ENCODE measurements at places on chromosomes 1 and 21.

DNA sequence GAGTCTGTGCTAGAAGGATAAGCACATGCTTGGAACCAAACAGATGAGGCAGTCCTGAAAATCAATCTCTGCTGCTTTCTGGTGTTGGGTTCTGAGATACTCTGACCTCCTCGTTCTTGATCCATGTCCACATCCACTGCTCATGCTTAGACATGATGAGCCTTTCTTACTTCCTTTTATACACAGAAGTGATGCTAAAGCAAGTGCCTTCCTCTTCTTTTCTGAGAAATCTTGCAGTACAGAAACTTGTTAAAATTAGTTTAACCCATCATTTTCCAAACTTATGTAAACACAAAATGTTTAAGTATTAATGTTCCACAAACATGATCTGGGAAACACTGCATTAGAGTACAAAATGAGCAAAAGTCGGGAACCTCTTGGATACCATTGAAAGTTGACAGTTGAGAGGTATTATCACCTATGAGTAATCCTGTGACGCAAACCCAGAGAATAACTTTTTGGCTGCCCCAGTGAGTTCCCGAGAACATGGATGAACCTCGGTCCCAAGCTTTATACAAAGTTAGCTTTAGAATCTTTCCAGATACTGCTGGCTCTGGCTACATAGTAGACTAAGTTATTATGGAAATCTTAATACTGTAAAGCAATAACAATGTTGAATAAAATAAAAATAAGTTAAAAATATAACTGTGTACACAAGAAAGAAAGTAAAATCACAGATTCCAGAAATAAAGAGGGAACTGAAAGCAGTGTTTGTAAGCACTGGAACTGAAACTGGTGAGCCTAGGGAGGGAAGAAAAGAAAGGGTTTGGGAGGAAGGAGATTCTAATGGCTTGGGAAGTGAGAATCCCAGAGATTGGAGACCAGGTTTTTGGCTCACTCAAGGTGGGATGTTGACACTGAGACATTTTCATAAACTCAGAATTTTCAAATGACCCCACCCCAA is 429.3 kb upstream of the RUNX1 start:
- no peak for DNase-seq

DNA sequence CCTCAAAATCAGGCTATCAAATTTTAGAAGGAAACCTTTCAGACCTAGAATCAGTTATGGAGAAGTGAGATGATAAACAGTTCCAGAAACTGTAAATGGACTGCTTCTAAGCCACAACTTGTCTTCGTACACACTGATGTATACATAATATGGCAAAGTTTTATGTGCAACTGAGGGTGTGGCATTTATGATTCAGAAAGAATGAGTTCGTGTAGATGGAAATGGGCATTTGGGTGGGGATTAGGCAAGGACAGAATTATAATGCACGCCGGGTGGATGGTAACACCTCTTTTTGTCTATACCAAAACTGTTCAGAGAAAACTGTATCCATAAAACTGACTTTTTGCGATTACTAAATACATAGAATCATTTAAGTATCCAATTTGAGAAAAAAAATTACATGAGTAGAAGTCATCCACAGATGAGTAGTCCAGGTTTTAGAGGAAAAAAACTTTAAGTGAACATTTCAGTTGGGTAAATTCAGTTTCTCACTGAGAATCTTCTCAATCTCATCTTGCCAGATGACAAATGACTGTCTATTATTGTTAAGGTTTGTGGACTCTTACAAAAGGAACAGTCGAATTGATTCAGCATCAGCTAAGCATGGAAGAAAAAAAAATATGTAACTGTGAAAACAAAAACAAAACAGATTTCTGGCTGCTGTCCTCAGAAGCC is 22.5 kb downstream of the ERRFI1 start:
- DNase-seq = no peak

DNA sequence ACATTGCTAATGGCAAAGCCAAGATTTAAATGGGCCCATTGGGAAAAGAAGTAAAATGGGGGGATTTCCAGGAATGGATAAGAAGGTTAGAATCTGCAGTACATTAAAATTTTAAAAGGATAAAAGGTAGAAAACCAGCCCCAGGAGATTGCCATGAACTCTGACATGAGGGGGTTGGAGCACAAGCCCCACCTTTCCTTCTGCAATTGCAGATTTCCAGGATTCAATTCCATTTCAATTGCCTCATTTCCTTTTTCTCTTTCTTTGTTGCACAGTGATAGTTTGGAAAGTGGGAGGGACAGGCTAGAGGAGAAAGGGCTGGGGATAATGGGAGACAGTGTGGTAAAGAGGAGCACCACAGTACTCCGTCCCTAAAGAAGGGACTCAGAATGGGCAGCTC is 238.5 kb upstream of the RAB4A start:
- DNase-seq = no peak

DNA sequence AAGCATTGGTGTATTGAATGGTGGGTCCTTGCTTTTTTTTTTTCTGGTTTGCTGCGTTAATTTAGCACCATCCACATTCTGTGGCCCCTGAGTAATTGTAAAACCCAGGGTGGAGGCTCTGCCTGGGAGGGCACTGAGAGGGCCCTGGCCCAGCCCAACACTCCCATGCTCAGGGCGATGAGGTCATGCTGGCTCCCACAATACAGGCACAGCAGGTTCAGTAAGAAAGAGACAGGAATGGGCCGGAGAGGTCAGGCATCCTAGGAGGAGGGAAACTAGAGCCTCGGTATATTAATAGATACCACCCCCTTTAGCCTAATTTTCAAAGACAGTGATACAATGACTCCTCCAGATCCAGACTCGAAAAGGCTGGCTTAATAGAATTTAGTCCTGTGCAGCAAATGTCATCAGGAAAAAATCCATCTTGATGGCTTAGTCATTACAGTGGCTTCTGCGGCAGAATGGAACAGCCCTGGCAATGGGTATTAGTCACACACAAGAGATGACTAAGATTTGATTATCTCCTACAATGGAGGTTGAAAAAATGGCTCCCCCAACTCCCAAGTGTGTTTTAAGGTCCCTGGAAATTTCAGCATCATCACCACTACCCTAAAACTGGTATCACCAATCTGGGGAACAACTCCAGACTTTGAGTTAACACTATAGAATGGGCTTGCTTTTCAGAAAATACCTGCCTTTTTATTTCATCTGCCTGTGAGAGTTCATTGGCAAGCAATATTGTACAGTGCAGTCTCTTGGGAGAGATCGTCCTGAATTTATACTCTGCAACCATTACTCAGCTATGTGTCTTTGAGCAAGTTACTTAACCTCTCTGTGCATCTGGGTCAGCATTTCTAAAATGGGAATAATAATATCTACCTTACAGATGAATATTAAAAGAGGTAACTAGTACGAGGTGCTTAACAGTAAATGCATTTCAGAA is 43.9 kb upstream of the LYST start:
- peak; percentile 94 for DNase-seq

DNA sequence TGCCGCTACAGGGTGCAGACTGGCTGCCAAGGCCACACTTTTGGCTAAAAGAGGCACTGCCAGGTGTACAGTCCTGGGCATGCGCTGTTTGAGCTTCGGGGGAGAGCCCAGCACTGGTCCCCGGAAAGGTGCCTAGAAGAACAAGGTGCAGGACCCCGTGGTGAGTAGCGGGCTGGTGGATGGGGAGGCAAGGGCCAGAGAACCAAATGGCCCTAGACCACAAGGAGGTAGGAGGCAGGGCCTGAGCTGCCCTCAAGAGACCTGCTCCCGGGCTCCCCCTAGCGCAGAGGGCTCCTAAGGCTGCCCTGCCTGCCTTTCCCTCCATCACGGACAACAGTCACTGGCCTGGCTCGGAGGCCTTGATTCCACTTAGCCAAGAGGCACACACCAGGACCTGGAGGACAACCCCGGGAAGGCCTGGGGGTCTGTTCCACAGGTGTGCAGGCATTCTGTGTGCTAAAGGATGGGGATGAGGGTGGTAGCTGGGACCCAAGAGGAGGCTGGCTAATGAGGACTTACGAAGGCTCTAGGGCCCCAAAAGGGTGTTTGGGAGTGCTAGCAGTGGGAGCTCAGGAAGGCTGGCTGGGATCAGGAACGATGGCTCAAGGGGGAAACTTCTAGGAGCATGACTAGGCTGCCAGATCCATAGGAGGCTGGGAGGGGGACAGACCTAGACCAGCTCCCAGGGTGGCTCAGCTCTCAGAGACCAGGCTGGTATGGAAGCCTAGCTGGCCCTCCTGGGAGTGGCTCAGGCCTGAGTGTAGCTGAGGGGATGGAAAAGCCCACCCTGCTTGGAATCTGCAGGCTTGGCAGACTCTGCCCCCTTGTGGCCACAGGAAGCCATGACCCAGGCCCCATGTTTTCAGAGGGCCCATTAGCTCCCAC is 742 bp downstream of the ARTN start:
- peak; percentile 61 for DNase-seq

GRCh38 chr1:60102267-60103061 is 28.9 kb upstream of the C1orf87 start:
- peak; percentile 65 for DNase-seq

GRCh38 chr1:224329484-224329841 is 509 bp downstream of the NVL start:
- no peak for DNase-seq

- DNase-seq = no peak
These were observed 8.4 kb downstream of the MX2 start for GRCh38 chr21:41369920-41370839.

DNA sequence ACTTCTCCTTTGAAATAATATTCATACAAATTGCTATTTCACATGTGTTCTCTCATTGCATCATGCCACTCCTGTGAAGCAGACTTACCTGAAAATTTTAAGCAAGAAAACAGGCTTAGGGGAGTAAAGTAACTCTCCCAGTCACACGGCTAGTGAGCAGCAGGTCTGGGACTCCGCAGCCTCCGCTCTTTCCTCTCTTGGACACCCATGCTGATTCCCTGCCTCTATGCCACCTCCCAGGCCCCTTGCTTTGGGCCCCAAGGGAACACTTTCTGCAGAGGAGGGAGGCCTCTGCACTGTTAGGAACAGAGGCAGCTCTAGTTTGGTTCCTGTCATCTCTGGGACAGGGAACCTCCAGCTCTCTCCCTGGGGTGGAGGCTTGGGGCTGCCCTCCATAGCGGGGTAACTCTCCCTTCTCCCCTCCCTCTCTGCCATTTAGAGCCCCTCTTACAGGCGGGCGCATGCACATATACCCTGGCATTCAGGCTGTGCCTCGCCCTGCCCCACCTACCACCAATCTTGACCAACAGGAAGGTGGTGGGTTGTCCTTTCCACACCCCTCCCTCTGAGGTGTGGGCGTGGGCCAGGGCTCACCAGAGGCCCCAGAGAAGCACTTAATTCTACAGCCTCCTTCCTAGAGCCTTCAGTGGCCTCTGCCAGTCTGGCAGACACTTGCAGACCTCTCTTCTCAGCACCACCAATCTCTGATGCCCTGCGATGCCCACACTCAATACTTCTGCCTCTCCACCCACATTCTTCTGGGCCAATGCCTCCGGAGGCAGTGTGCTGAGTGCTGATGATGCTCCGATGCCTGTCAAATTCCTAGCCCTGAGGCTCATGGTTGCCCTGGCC is at the start of gene RXFP4:
Gene RXFP4 (plus strand): TSS at position 646 of the 852 bp plus-strand sequence. CDS start 72 bp downstream, at position 718.
- no peak for DNase-seq

DNA sequence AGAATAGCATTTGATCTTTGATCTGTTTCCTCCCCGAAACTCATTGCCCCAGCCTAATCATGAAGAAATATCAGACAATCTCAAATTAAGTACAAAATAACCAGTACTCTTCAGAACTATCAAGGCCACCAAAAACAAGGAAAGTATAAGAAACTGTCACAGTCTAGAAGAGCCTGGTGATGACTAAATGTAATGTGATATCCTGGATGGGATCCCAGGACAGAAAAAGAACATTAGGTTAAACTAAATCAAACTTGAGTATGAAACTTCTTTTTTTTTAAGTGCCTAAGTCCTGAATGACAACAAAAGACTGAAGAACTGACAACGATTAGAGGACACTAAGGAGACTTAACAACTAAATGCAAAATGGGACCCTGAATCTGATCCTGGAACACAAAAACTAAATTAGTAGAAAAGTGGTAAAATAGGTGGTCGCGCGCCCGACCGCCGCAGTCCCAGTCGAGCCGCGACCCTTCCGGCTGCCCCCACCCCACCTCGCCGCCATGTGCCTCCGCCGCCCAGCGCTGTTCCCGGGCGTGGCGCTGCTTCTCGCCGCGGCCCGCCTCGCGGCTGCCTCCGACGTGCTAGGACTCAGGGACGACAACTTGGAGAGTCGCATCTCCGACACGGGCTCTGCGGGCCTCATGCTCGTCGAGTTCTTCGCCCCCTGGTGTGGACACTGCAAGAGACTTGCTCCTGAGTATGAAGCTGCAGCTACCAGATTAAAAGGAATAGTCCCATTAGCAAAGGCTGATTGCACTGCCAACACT is 5.5 kb upstream of the PRKAB2 start:
- DNase-seq = no peak

GRCh38 chr1:111973150-111973790 is 16.2 kb downstream of the KCND3 start:
- DNase-seq = no peak

- peak; percentile 26 for DNase-seq
These were observed 22.9 kb downstream of the TCP10L start for GRCh38 chr21:32562426-32562825.

GRCh38 chr1:38859561-38860453 is at the start of gene RRAGC:
Gene RRAGC, minus strand, starts transcription at chr1:38859772. Its CDS starts 126 bp downstream, at chr1:38859646.
- peak; percentile 96 for DNase-seq

- DNase-seq = no peak
These were observed 7.9 kb upstream of the SH3GLB1 start for GRCh38 chr1:86696522-86696921.

- no peak for DNase-seq
These were observed 13.8 kb downstream of the SLC35E2B start for GRCh38 chr1:1678581-1679380.

DNA sequence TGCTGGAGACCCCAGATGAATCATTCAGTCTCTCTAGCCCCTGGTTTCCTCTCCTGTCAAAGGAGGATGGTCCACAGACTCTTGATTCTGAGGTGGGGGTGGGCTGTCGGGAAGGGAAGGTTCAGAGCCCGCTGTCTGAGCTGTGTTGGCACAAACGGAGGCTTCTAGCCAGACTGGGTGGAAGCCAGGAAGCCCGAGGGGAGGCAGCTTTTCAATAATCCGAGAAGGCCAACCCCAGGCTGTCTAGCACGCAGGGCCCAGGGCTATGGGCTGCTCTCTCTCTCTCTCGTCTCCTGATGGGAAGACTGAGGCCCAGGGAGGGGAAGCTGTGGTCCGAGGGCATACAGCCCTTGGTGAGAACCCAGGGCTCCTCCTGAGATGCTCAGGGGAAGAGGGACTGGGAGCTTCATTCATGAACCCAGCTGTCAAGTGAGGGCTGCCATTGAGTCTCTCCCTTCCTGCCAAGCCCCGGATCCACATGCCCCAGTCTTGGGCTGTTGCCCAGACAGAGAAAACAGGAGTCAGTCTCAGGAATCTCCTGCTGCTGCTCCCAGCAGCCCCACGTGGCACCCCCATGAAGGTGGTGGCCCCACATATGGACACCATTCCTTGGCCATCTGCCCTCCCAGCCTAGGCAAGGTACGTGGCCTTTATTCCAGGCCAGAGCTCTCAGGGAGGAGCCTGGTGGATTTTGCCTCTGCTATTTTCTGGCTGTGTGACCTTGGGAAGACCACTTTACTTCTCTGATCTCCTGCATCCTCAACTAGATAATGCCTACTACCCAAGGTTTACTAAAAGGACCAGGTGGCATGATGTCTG is 44.4 kb downstream of the RAP1GAP start:
- DNase-seq = no peak
